ENCODE measurements at places on chromosomes 5 and 9.

DNA sequence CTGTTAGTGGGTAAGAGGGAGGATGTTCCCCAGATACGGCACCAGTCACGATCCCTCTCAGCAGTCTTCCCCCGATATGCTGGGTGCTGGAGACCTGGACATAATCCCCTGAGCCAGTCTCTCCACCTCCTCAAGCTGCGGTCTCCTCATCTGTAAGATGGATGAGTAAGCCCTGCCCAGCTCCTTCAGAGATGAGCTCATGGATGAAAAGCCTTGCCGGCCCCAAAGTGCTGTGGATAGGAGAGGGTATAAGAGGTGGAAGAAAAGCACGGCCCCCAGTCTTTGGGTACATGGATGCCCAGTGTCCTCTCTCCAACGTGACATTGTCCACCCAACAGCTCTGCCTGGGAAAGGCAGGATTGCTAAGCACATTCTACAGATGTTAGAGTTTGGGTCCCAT is 4.5 kb downstream of the CAMK2A start:
- no peak for DNase-seq

DNA sequence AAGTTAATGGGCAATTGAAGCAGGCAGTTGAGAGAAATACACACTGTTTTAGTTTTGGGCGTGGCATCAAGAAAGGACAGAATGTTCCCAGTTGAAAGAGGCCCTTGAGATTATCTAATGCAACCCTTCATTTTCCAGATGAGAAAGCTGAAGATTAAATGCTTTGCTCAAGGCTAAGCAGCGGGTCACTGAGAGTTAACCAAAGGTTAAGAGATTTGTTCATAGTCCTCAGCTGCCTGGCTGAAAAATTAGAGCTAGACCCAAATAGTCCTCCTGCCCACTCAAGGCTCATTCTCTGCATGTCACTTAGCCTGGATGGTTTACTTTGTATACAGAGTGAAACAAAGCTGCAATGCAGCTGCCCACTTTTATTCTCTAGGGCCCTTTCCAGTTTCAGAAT is 46.7 kb upstream of the MAMDC2 start:
- DNase-seq = no peak

GRCh38 chr5:120122703-120123102 is 341.4 kb upstream of the PRR16 start:
- DNase-seq = no peak

DNA sequence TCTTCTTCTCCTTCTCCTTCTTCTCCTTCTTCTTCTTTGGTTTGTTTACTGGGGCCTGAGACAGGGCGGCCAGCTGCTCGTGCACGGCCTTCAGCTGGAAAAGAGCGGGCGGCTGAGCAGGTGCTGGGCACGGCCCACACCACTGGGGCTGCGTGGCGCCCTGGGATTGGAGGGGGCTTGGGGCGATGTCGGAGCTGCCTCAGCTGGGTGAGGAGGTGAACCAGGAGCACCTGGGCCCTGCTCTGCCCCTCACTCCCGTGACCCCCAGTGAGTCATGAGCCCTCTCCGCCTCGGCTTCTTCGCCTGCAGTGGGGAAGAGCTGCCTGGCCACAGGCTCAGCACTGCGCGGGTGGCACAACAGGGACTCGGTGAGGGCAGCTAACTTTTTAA is 14.9 kb downstream of the BRD3OS start:
- no peak for DNase-seq

- no peak for DNase-seq
These were observed 64.1 kb downstream of the ZFAND5 start for GRCh38 chr9:72300873-72301272.

DNA sequence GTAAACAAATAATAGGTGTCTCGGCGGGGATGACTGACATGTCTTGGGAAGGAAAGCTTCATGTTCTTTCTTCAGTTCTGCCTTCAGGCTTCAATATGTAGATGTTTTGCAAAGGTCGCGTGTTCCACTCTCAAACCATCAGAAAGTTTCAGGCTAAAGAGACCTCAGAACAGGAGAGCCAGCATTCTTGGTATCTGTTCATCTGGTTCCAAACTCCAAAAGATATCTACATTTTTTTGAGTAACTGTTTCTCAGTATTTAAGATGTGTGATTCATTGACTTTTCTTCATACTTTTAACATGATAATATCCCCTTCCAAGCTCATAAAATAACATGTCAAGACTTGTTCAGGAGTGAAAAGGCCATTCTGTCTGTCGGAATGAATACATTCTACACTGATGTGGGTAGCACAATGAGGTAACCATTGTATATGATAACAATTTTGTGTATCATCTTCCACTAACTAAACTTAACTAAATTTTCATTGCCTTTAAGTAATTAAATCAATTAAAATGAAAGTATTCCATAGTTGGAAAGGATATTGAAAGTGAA is 183.6 kb downstream of the CFAP90 start:
- DNase-seq = no peak

- no peak for DNase-seq
These were observed 25.5 kb downstream of the TCF7 start for GRCh38 chr5:134139891-134140469.

DNA sequence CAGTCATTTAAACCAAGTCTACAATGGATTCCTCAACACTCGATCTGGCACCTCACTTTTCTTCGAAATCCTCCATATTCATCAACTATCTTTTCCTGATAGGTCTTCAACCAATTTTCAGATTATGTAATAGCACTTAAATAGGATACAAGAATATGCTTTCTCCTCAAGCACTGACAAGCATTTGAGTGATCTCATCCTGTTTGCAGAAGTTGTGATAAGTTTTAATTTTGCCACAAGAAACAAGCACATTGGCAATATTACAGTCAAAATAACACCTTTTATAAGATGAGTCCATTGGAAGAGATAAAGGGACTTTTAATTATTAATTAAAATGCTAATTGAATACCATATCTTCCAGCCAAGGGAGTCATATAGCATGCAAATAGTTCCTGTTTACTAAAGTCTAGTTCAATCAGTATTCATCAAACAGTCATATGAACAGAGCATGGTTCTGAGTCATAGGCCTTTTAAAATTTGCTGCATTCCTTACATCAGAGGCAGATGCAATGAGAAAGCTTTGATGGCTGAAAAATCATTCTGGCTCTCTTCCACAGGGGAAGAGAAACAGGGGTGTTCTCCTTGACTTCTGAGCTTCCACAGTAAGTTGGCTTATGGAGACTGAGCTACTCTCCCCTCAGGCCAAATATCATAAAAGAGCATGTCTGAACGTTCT is 32.7 kb upstream of the ZCCHC9 start:
- peak; percentile 81 for DNase-seq

- DNase-seq = no peak
These were observed at the start of gene FAM221B for GRCh38 chr9:35828716-35829083. FAM221B (minus strand) TSS chr9:35828732; CDS start chr9:35826161, 2,571 bp downstream.

- no peak for DNase-seq
These were observed 282.6 kb downstream of the ZNF608 start for GRCh38 chr5:124463851-124464250.

GRCh38 chr5:63249960-63250359 is 671.3 kb downstream of the LRRC70 start:
- DNase-seq = no peak

- DNase-seq = peak; percentile 36
These were observed 143.0 kb downstream of the GPBP1 start for GRCh38 chr5:57316798-57317327.

DNA sequence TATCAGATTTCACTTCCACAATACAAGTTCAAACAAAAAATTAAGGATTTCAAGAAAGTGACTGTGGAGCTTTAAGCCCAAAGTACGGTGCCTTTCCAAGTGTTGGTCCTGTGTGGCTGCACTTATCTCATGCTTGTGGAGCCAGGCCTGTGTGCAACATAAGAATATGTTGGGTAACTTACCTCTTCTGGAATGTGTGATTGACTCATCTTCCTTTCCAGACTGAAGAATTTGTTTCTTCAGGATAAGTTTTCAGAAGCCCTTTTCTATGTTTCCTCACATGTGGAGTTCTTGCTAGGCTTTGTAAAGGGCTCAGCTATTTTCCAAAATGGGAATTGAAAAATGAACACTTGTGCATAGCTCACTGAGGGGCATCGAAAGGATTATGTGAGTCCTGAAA is 485.1 kb upstream of the PAPPA start:
- peak; percentile 75 for DNase-seq

- no peak for DNase-seq
These were observed 56.6 kb downstream of the GNAQ start for GRCh38 chr9:77975036-77975435.

GRCh38 chr9:117268847-117269446 is 145.9 kb downstream of the ASTN2 start:
- no peak for DNase-seq

GRCh38 chr5:60843386-60843935 is 608 bp downstream of the ELOVL7 start:
- no peak for DNase-seq

GRCh38 chr5:103889500-103890209 is 327.1 kb upstream of the NUDT12 start:
- no peak for DNase-seq

DNA sequence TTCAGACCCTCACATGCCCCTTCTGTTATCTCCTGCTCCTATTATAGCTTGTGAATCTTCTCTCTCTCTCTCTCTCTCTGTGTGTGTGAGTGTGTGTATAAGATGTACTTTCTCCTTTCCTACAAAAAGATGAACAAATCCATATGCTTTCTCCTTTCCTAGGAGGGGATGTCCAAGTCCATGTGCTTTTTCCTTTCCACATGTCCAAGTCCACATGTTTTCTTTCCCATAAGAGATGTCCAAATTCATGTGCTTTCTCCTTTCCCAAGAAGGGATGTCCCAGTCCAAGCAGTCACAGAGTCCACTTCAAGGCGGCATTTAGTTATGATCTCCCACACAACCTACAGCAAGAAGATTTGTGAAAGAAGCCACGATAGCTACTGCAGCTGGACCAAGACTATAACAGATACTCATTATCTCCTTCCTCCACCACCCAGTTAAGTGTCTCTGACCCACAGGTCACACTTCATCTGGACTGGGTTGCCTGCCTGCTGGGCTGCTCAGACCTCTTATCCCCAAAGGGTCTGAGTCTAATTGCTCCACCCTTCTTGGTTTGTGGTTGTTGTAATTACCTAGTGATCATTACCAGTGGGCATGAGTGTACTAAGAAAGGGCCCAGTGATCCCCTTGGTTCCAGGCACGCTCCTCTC is 18.4 kb upstream of the FOXI1 start:
- DNase-seq = no peak

DNA sequence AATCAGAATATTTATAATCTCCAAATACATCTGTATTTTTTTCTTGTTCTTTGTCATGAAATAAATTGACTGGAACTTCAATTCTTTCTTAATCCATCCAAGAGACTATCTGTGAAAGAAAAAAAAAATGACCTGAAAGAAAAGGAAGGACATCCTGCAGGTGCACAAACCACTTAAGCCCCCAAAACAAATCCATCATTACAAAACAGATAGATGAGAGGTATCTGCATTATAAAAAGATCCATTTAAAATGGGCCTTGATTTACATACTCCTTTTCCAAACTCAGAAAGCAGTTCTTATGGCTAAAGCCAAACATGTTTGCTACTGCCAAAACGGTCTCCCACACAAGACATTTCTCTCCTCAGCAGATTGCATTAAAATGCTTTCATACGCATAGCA is 85.5 kb downstream of the ELAVL2 start:
- no peak for DNase-seq

GRCh38 chr9:19492775-19493173 is 84.0 kb downstream of the ACER2 start:
- no peak for DNase-seq

DNA sequence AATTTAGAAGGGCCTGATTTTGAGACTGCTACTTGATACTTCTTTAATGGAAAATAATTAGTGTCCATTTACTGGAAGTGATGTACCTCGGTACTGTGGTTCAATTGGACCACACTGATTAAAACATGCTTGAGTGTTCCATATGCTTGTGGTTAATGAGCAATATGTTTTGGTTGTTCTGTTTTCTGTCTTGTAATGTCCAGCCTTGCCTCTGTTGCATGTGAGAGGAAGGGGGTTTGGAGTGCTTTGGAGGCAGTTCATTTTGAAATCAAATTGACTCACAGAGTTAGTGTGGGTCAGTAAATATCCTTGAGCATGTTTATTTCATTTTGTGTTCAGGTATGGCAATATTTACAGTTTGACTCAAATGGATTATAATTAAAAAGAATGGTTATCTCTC is 334.4 kb downstream of the ARHGEF28 start:
- DNase-seq = no peak

DNA sequence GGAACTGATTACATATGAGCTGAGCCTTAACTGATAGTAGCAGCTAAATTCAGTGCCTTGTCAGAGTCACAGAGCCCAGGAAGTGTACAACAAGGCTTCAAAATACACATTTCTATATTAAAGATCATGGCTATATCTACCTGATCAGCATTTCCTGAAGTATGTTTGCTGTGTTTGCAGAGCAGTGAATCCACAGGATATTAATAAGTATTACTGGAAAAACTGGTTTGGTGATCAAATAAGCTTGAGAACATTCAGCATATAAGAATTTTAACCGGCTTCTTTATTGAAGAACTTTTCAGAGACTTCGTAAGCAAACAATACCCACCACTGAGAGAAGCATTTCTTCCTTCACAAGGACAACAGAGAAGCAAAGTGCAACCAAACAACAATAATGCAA is 227.0 kb downstream of the ELAVL2 start:
- no peak for DNase-seq

Measured in GM04504 (cell line).